Spinal cord (tissue), 10 donors: ENCODE measurements at places on chromosomes 13 and 19. TPM values are rescaled to one million over a fixed set of nuclear protein-coding genes. Genes with fewer than 3 reads are reported as not detected.
A peak's percentile ranks its signal among the peaks of the same experiment; 100 is the strongest.

Gene PLPPR3
- total RNA-seq: 29.3 TPM

Gene GGN
- total RNA-seq: 0.28 TPM

Gene CYP2A6
- 0.50 TPM for total RNA-seq

Gene DACH1
- 21.7 TPM for total RNA-seq

GRCh38 chr19:38264486-38265212 is at the start of gene SPINT2:
Gene SPINT2, plus strand, starts transcription at chr19:38264573. Its CDS starts 320 bp downstream, at chr19:38264893.
- DNase-seq: peak; percentile 96

GRCh38 chr13:38430796-38431195 is 81.1 kb downstream of the UFM1 start:
- DNase-seq: no peak

GRCh38 chr13:101892296-101892695 is 439.8 kb downstream of the ITGBL1 start:
- DNase-seq: no peak

GRCh38 chr13:51437550-51438127 is 15.2 kb downstream of the INTS6 start:
- DNase-seq: no peak

DNA sequence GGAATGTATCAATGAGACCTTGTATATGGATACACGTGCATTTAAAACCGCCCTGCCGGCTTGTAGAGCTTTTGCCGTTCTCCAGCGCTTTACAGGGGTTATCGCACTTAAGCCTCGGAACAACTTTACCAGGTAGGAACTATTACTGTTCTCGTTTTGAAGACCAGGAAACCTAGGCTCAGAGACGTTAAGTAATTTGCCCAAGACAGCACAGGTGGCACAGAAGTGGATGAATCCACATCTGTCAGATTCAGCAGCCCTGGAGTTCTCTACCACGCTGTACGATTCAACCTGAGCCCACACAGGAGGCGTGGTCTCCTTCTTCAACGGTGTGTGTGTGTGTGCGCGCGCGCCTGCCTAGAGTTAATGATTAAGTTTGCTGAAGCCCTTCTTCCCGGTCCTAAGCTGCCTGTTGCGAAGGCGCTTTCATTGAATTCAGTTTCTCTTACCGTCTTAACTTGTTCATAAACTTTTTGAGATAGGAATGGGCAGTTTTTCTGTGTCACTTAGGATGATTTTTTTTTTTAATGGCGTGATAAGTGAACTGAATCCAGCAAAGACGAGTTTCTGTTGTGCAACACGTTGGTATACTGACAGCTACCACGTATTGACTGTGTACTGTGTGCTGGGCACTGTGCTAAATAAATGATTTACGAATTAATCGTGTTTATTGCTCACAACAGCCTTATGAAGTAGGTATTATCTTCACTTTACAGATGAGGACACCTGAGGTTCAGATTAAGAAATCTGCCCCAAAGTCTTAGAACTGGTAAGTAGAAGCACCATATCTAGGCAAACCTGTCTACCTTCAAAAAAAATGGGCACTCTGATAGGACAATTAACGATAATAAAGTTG is 67.4 kb downstream of the KCNRG start:
- no peak for DNase-seq

- no peak for DNase-seq
Measured at GRCh38 chr19:6821639-6822310, 49.3 kb downstream of the VAV1 start.

GRCh38 chr19:4443966-4444764 is 13.4 kb downstream of the UBXN6 start:
- DNase-seq: no peak

DNA sequence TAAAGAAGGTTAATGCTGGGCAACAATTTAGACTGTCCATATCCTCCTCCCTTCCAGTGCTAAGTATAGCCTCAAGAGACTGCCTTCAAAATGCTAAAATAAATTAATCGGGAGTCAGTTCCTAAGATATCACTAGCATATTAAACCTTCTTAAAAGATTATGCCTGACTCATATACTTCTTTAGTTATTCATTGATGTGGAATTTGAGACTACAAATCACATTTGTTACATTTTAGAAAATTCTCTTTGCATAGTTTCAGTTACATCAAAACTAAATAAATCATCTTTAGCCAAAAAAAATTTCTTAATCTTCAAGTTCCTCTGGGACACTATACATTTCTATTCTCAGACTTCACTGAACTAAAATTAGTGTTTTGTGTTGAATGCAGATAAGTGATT is 769.1 kb downstream of the PCDH9 start:
- no peak for DNase-seq

DNA sequence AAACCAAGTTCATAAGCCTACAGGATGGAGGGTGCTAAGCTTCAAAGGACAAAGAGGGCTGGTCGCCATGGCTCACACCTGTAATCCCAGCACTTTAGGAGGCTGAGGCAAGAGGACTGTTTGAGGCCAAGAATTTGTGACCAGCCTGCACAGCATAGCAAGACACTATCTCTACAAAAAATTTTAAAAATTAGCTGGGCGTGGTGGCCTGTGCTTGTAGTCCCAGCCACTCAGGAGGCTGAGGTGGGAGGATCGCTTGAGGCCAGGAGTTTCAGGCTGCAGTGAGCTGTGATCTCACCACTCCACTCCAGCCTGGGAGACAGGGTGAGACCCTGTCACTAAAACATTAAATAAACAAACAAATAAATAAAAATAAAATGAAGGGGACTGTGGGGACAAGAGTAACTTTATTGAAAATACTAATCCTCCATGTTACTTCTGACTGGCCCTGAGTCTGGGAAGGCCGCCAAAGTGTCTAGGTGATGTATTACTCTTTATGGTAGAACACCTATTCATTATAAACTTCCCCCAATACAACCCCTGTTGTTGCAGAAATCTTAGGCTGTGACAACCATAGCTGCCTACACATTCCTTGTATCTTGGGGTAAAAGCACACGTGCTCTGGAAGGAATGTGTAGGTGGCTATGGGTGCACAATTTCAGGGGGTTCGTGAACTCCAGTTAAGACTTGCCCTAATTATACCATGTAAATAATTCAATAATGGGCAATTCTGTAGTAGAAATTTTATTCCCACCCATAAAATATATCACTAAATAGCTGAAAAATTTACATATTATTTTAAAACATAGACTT is 14.6 kb upstream of the URAD start:
- DNase-seq: no peak

GRCh38 chr19:51002542-51003311 is 1.3 kb upstream of the KLK8 start:
- no peak for DNase-seq

- DNase-seq: no peak
Measured at GRCh38 chr19:2385053-2385721, 25.1 kb downstream of the TMPRSS9 start.

DNA sequence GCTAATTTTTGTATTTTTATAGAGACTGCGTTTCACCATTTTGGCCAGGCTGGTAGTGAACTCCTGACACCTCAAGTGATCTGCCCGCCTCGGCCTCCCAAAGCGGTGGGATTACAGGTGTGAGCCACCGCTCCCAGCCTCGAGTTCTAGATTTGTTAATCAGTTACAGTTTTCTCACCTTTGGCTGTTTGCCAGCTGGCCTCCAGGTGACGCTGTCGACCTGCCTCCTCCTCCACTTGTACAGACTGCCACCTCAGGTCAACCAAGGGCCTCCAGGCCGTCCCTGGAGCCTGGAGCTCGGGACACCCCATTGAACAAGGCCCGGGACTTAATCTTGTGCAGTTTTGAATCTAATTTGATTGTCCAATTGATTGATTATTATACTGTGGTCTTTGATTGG is 45.5 kb downstream of the IER2 start:
- DNase-seq: no peak

DNA sequence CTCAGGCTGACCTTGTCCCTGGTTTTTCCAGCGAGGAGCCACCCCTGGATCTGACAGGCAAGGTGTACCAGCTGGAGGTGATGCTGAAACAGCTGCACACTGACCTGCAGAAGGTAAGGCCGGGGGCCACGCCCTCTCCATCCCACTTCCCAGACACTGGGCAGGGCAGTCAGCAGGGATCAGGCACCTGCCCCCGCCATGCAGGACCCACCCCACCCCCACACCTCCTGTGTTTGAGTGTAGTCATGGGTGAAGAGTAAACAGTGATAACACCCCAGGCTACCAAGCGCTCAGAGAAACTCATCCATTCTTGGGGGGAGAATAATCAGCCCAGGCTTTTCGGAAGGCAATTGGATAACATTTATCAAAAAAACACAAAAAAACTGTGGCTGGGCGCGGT is 19.9 kb downstream of the DPF1 start:
- no peak for DNase-seq

DNA sequence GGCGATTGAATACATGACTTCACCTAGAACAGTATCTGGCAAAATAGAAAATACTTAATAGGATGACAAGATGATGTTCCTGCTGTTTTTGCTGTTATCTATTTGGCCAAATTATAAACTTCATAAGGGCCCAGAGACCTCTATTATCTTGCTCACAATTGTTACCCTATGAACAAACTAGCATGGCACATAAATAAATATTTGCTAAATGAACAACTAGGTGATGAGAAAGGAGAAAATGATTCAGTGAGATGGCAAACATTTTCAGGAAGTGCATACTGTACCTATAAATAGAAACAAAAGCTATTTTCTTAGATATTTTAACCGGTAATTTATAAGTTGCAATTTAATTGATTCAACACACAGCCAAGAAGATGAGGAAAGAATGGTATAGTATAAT is 78.4 kb downstream of the FAM216B start:
- DNase-seq: no peak

- no peak for DNase-seq
Measured at GRCh38 chr13:113092776-113093579, 12.6 kb upstream of the F7 start.

- DNase-seq: no peak
Measured at GRCh38 chr13:59312776-59313175, 851.0 kb downstream of the DIAPH3 start.
